Breast epithelium (tissue), 4 donors: ENCODE measurements at places on chromosomes 2 and 18. TPM values are rescaled to one million over a fixed set of nuclear protein-coding genes. Genes with fewer than 3 reads are reported as not detected.

Gene NLRC4
- 1.3 TPM for total RNA-seq

Gene CDK15
- 2.2 TPM for total RNA-seq

Gene CFAP65
- total RNA-seq, result 0.33 TPM

Gene MRPL19
- total RNA-seq, result 26.5 TPM

Gene GPR75
- total RNA-seq, result 3.2 TPM

Gene CREG2
- total RNA-seq, result not detected

Gene PPP1CB
- total RNA-seq, result 289 TPM

Gene CXCR1
- total RNA-seq, result not detected

Gene RAX
- not detected for total RNA-seq

Gene TTC39C
- 49.8 TPM for total RNA-seq

Gene KRTCAP3
- 3.8 TPM for total RNA-seq
